ENCODE measurements at places on chromosomes 16 and 17.

DNA sequence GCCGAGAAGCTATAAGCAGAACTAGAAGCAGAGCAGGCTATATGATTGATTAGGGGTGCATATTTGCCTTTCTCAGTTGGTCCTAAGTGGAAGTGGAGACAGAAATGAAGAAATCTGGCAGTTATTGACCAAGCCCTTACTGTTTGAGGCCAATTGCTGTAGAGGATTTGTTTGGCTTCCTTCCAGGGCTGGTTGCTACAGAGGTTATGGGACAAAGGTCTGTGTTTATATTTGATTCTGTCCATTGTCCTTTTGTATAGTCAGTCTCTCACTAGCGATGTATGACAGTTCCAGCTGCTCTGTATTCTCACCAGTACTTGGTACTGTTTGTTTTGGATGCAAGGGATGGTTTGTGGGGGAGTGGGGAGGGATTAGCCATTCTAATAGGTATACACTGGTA lies 7.3 kb upstream of the ALOX15 start:
- no peak for DNase-seq

- peak; percentile 50 for DNase-seq
Measured at GRCh38 chr16:69329369-69330285, 761 bp downstream of the PDF start.

DNA sequence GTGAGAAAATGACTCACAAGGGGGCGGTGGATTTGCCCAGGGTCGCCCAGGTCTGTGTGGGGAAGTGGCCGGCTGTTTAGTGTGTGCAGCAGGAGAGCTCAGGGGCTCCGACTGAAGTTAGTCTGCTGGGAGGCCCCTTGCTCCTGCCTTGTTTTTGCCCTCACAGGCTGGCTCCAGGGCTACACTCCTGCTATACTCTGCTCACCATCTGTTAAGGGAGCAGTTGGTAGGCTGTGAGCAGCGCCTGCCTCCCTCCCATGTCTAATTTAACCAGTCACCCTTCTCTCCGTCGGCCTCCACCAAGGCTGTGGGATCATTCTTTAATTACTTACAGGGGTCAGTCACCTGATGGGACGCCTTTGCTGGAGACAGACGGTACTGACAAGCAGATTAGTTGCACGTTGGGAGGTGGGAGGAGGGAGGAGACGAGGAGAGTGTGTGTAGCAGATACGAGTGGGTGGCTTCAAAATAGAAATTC lies 35.5 kb downstream of the KSR1 start:
- no peak for DNase-seq

DNA sequence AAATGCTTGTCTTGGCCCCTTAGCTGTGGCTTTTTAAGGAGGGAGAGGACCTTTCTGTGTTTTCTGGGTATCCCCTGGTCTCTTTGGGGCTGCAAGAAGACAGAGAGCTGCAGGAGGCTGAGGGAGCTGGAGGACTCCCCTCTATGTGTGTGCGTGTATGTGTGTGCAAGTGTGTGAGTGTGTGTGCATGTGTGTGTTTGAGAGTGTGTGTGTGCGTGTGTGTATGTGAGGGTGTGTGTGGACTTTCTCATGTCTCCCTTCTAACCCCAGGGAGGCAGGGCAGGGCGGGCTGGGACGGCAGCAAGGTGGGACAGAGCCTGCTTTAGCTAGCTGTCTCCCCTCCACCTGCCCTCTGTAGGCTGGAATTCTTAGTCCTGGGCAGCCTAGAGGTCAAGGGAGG lies 1.9 kb downstream of the PRSS54 start:
- no peak for DNase-seq

DNA sequence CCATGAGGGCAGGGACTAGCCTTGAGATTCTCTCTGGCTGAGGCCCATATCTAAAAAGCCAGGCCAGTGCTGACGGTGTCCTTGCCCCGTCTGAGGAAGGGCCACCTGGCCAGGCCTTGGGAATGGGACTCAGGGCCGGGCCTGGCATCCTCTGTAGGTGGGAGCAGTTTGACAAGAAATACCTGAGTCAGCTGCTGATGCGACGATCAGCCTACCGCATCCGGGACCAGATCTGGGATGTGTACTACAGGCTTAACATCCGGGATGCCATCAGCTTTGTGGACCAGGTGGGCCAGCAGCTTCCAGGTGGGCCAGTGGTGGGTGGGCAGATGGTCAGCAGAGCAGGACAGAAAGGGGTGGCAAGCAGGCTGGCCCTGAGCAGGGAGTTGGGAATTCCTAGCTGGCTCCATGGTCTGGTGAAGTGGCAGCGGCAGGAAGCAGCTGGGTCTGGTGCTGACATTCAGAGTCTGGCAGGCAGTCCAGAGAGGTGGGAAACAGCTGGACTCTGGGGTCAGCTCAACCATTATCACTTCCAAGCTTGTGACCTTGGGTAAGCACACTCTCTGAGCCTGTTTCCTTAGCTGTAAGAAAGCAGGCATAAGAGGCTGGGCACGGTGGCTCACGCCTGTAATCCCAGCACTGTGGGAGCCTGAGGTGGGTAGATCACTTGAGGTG lies 9.5 kb downstream of the SLC9A5 start:
- no peak for DNase-seq

DNA sequence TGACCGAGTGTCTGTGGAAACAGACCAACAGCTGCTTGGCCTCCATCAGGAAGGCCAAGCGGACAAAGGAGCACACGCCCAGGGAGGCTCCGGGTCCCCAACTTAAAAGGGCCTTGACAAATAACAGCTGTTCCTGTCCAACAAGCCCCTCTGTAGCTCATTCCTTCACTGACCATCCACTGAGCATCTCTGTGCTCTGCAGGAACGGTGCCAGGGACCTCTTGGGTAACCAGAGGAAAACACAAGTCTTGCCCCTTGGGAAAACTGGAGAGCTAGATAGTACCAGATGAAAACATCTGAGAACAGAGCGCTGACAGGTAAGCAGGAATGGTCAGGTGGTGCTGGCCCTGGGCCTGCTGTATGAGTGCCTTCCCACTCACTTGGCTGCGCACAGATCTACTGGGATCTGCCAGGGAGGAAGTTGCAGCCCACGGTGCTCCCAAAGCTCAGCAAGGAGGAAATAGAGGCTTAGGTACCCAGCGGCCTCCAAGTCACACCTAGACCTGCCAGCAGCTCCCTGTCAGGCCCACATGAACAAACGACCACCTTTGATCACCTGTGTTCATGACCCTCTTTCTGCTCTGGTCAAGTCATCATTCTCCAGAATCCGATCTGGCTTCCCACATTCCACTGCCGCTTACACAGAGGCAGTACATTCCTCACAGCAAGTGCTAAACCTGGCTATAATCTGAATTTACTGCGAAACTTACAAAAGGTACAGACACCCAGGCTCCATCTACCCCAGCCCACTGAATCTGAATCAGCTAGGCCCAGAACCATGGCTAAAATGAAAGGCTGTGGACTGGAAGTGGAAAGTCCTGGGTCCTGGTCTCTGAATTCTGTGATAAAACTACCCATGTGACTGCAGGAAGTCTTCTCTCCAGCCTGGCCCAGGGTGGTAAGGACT lies 12.5 kb downstream of the DCAKD start:
- no peak for DNase-seq

DNA sequence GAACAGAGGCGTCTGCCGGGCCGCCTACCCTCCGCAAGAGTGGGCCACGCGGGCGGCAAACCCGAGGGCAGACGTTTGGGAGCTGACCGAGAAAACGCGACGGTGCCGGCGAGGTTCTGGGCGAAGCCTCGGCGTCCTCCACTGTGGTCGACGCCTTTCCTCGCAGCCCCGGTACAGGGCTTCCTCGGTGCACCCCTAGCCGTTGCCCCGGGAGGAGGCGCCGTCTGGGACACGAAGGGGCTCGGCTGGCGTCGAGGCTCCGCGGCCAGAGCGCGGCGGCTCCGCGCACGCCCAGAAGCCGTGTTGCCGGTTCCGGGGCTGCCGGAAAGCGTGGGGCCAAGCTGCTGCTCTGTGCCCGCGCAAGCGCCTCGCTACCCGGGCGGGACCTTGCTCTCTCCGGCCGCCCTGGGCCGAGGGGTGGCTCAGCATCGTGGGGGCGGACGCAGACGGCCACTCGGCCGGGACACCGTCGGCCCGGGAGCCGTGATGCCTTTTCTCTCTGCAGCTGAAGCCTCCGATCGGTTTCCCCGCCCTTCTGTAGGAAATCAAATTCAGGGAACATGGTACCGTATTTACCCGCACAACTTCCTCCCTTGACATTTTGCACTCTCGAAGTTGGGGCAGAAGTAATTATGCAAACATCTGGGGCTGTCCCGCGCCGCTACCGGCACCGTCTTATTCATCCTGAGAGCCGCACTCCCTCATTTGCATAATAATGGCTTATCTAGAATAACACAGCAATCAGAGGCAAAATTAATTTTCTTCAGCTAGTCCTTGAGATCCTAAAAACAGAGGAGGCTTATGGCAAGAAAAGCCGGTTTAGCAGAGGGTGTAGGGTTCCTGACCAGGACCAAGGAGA lies 7.3 kb upstream of the CBX8 start:
- peak; percentile 88 for DNase-seq

GRCh38 chr17:924711-925475 lies 54.7 kb downstream of the NXN start:
- DNase-seq: no peak

DNA sequence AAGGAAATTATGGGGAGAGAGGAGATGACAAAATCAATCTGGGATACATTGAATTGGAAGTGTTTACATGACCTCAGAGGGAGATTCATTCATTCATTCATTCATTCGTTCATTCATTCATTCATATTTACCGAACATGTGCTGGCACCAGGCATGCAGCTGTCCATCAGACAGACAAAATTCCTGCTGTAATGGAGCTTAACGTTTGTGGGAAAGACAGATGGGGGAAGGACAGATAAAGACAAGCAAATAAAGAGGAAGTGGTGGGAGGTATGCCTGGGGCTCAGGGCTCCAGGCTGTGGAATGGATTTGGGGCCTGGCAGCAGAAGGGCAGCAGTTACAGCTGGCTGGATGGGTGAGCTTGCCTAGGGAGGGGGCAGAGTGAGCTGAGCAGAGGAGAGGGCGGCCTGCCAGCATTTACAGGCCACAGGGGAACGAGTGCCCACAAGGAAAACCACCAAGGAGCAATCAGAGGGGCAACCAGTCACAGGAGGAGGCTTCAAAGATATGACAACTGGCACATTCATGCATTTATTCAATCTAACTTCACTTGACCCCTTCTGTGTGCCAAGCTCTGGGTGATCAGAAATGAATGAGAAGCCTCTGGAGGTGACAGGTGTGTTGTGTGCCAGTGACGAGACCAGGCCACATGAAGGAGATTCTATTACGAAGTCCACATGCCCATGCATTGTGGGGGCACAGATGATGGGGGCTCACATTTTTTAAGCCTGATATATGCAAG lies 48.5 kb downstream of the ARHGAP27 start:
- DNase-seq: no peak

DNA sequence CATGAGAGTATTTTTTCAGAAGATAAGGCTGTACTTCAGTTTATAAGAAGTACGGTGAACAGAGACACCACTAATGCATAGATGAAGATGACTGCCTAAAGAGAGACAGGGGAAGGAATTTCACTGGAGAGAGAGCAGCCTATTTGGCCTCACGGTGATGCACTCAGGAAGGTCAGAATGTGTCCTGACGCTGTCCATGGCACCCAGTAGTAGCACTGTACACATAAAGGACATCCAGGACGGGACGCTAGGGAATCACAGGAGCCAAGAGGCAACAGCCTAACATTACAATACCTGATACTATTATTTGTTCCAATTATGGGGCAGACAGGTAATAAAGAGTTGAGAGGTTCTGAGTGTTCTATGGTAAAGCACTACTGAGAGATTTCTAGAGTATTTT lies 24.9 kb upstream of the LRRC37A start:
- no peak for DNase-seq

DNA sequence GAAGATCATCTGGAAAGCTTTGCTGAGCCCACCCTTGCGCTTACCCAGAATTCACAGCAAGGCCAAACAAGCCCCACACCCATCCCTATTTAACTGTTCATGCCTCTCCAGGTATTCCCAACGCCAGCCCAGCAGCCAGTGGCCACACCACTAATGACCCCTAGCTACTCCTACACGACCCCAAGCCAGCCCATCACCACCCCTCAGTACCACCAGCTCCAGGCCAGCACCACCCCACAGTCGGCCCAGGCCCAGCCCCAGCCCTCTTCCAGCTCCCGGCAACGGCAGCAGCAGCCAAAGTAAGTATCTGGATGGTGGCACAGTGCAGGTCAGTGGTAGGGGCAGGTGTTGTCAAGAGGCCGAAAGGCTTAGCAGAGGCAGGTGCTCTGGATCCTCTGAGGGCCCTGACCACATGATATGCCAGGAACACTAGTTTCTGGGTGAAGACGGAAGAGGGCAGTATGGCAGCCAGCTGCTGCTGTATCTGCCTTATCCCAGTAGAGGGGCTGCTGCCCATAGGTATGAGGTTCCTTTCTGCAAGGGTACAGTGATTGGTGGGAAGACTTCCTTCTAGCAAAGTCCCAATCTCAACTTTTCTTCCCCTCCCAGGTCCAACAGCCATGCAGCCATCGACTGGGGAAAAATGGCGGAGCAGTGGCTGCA lies 10.7 kb downstream of the PROCA1 start:
- no peak for DNase-seq

DNA sequence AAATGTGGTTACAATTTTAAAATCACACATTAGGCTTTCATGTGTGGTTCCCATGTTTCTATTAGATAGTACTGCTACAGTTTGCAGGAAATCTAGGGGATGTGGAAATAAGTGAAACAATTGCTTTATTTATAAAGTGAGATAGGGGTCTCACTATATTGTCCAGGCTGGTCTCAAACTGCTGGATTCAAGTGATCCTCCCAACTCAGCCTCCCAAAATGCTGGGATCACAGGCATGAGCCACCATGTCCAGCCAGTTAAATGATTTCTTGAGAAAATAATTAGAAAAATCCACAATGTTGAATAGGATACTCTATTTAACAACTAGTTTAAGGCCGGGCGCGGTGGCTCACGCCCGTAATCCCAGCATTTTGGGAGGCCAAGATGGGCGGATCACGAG lies 42.0 kb downstream of the UBE2G1 start:
- DNase-seq: no peak

GRCh38 chr17:43978078-43978477 lies 24.3 kb upstream of the PYY start:
- no peak for DNase-seq

DNA sequence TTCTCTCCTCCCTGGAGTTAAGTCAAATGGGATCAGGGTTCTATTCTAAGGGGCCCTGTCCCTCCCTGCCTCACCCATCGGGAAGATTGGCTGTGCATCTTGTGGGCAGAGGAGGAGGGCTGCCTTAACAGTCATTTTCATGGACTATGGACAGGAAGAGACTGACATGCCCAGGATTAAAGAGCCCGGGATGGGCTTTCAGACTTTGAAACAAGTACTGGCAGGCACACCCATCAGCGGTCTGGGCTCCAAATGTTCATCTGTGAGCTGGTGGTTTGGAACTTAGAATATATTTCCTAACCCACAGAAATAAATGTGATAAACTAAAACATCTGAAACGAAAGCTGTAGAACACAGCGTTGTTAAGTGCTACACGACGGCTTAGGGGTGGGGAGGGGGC lies 6.5 kb downstream of the SLC6A4 start:
- DNase-seq: no peak

- DNase-seq: peak; percentile 49
Measured at GRCh38 chr17:58710948-58711552, 18.6 kb downstream of the RAD51C start.

DNA sequence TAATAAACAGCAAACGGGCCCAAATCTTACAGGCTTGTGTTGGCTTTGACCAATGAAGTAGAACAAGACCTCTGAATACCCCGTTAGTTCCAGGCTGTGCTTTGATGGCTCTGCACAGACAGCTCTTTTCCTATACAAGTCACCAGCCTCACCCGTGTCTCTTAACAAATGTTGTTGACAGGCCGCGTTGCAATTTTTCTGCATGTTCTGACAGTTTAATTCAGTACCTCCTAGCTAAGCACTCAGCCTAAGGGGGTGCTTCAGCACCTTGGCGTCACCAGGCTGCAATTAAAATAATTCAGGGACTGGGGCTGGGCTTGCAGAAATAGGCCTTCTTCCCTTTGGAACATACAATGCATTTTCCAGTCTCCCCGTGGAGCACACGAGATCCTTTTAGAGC lies 500.1 kb downstream of the MAF start:
- DNase-seq: no peak
